ENCODE measurements at places on chromosomes 2 and 18.

- DNase-seq, result peak; percentile 65
These were observed 868 bp downstream of the HSBP1L1 start for GRCh38 chr18:79965119-79965902.

- DNase-seq, result no peak
These were observed 399.3 kb downstream of the LRATD1 start for GRCh38 chr2:15031745-15032240.

DNA sequence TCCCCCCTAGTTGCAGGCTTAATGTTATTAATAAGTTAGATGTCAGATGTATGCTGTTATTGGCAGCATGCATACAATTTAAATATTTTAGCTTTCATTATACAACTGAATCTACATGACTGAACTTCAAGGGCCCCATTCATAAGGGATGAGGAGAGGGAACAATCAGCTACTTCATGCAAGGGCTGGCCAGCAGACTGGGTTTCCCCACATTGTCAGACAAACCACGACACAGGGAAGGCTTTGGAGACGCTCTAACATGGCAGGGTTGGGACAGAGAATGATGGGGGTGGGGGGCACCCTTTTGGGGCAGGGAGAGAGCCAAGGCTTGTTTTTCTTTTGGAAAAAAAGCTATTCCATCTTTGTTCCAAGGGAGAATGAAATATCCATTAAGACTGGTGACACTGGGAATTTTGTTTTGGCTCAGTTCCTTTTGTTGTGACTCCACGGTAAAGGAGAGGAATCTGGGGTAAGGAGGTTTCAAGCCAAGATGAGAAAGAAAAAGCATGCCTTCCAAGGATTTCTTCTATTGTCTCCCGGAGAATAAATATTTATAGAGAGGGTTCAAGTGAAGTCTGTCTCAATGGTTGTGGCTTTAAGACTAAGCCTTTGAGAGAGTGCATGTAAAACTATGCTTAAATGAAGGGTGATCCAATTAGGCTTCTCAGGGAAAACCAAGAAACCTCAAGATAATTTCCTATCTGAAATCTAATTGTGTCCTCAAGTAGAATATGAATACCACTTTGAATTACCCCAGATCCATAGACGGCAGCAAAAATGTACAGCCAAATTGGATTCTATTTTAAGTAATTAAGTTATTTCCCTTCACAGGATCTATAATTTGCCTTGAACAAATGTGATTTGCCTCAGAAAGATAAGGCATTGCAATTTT is 5.4 kb downstream of the CXCR4 start:
- no peak for DNase-seq

- DNase-seq, result no peak
These were observed 71.3 kb upstream of the TXNDC2 start for GRCh38 chr18:9814431-9814830.

DNA sequence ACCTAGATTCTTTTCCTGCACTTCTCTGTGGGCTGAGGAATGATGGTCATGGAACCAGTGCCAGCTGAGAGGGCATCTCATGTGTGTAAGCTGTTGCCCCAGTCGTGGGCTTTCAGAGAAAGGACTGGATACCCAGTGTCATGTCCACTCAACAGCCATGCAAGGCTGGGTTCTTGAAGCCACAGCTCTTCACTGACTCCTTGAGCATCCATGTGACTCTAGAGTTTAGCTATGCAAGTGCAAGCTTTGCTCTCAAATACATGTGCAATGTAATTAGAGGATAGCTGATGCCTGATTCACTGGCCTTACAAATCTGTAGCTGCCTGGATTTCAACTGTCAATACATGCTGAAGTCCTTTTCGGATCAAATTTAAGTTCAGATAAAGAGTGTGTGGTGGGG is 46.8 kb upstream of the EML6 start:
- no peak for DNase-seq

- DNase-seq, result no peak
These were observed 4.0 kb downstream of the PID1 start for GRCh38 chr2:229267080-229267479.

DNA sequence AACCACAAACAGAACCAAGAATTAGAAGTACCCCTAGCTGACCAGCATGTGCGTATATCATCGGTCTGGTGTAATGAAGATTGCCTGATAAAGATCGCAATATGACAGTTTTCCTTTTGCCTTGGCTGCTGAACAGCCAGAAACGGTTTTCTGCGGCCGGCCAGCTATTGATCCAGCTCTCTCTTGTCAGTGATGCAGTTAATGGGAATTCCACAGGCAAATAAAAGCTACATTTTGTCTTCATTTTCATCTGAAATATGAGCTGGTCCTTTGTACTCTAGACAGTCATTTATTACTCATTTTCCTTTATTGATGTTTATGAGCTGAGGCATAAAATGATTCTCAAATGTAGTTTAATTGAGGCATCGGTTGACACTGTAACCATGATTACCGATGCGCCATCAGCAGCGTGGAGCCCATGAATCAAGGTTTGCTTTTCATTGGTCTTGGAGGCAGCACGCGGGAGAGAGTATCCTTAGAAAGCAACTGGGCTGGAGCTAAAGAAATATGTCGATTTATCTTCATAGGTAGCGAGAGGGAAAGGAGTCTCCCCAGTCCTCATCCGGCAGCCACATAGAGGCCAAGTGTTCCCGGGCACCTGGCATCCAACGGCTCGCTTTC is 535.2 kb downstream of the GALR1 start:
- no peak for DNase-seq

GRCh38 chr2:233414273-233414654 is 60.0 kb downstream of the DGKD start:
- no peak for DNase-seq

- DNase-seq, result no peak
These were observed 346.1 kb upstream of the PLGLB2 start for GRCh38 chr2:87401726-87402345.

DNA sequence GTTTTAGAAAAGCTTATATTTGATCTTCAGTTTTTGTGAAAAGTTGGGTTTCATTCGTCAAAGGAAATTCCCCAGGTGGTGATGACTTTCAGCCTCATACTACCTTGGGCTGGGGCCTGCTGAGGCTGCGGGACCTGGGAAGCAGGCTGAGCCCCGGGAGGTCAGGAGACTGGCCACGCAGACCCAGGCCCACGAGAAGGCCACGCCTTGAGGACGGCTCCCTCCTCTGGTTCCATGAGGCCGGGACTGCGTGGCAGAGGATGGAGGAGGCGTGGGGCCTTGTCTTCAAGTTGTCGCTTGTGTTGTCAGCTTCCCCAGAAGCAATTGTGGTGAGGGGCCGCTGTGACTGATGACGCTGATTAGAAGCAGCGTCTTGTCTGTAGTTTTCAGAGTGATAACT is 11.8 kb downstream of the CNDP2 start:
- no peak for DNase-seq

- DNase-seq, result no peak
These were observed 31.2 kb downstream of the STAMBP start for GRCh38 chr2:73859721-73860586.

- no peak for DNase-seq
These were observed 14.8 kb upstream of the BIN1 start for GRCh38 chr2:127121776-127122176.

DNA sequence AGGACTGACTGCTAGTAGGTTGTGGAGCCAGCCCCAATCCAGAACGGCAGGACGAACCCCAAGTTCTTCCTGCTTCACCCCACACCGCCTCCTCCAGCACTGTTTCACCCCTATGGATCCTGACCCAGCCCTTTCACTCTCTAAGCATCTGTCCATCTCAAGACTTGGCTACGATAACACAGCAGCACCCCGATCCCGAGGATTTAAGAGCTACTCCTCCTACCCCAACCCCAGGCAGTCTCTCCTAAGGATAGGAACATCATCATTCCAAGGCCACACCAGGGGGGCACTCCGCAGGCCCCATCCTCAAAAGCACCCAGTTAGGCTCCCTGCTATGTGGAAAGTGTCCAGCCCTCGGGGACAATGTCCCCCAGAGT is 645 bp downstream of the KCTD18 start:
- peak; percentile 59 for DNase-seq

DNA sequence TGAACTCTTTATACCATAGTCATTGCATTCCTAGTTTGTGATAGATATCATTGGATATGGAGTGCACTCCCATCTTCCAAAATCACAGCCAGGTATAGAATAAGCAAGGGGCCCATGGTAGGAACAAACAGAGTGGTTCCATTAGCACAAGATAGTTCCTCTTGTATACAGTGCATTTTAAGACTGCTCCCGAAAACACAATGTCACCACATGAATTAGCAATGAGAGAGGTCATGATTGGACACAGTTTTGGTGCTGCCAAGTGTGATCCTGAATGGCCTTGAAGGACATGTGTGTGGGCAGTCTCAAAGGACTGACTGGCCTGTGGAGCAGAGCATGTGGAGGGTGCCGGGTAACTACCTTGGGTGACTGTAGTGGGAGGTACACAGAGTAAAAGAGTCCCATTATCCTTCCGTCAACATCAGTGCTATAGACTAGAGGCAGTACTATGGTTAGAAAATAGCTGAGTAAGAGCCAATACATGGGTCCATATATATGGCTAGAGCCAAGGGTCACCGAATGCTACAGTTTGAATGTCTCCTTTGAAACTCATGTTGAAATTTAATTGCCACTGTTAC is 549.9 kb downstream of the DSC3 start:
- no peak for DNase-seq

GRCh38 chr18:76875390-76876325 is 53.3 kb downstream of the ZNF236 start:
- DNase-seq, result peak; percentile 80

DNA sequence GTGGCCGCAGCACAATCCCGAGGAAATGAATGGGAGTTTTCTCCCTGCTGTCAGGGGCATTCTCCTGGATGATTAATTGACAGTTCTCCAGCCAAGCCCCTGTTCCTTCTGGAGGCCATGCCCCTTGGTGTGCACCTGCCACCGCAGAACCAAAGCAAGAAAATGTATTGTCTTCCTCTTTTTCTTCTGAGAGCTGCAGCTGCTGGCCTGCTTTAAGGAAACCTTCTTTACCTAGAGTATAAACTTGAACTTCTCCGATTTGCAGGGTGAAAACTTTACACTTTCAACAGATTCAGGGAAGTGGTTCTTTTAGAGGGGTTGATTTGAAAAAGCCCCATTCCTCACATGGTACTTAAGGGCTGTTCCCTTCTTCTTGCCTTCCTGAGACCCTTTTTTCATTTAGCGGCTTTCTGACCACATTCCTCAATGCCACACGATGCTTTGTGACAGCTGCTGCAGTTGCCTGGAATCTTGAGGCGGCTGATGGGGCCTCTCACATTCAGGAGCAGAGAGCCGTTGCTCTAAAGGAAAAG is 402.8 kb downstream of the TXNL1 start:
- no peak for DNase-seq

- no peak for DNase-seq
These were observed 1.9 kb downstream of the YES1 start for GRCh38 chr18:809985-810642.

DNA sequence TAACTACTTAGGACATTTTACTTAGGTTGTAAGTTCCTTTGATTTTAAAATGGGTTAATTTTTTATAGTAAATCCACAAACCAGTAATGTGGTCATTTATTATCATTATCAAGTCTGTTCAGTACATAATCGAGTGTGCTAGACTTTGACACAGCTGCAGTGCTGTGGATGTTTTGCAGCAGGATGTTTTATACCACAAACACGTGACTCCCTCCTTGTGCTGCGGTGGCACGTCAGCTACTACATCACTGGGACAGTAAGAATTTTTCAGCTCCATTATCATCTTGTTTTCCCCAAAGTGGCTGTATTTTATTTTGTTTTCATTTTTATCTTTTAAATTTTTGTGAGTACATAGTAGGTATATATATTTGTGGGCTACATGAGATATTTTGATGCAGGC is 70.0 kb downstream of the ATP9B start:
- DNase-seq, result no peak

DNA sequence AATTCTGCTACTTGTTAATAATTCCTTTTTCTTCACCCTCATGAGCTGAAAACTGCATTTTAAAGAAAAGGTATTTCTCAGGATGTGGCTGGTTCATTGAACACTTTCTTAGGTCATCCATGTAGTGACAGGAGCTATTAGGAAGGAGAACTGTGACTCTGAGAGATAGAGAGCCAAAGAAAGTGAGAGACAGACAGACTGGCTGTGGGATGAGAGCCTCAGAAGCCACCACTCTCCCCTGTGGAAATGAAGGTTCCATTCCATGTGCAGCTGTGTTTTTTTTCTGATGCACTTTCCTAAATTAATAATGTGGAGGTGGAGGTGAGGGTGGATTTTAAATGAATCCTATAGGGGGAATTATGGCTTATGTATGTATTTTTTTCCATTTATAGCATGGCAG is 113.3 kb downstream of the FAM210A start:
- DNase-seq, result no peak

- DNase-seq, result peak; percentile 51
These were observed 568.3 kb downstream of the LRRTM4 start for GRCh38 chr2:76953733-76954347.

- DNase-seq, result no peak
These were observed 114.4 kb upstream of the ACVR1C start for GRCh38 chr2:157743051-157743450.

DNA sequence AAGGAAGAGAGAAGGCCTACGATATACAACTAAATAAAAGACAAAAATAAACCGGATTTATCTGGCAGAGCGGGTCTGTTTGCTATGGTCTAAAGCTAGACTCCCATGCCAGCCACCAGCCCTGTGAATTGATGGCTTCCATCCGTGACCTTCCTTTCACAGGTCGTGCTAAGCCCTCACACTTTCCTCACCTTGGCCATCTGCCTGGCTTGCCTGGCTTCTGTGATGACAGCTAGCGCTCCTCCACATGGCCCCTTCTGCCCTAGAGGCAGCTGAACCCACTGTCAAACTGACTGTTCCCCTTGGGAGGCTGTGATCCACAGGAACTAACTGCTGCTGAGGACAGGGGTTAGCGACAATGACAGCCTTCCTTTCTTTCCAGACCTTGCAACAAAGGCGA is 32.5 kb downstream of the GAREM1 start:
- no peak for DNase-seq

DNA sequence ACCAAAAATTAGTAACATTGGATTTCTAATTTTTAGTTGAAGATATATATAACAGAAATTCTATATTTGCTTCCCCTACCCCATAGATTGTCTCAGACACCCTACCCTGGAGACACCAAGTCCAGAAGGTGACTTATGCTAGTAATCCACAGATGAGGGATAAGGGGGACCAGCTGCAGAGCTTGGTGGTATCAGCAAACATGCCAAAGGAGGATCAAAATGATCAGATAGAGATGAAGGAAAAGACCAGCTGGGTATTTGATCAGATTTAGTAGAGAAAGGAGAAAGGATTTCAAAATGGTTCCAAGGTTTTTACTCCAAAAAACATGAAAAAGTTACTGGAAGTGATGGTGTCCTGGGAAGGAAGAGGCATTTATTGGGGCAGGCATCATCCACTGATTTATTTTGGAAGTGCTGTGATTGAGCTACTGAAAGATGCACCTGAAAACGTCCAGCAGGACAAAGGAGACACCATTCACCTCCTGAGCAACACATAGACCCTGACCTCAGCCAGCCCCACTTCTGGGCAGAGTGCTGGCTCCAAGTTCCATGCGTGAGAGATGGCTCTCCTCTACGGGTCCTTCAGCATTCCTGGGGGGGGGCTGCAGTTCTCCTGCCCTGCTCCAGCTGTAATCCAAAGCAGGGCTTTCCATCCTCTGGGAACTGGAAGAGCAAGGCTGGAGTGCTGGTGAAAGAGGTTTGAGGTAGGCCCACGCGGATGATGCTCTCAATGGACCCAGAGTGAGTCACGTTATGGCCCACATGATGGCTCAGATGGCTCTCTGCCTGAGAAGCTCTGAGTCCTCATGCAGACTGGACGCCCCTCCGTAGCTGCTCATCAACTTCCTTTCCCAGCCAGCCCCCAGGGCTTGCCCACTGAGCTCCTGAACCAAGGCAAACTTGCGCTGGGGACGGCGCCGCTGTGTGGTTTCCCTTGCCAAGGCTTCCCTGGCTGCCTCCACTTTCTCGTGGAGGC is 3.7 kb upstream of the LRRFIP1 start:
- no peak for DNase-seq

GRCh38 chr2:34337735-34338134 is 738.6 kb upstream of the FAM98A start:
- DNase-seq, result no peak

All from erythroblast (primary cell).